Activated gamma-delta T cell treated with Interleukin-2 at 50 U/mL for 16 hours (primary cell): ENCODE measurements at places on chromosomes 2 and 18.
A peak's percentile ranks its signal among the peaks of the same experiment; 100 is the strongest.

DNA sequence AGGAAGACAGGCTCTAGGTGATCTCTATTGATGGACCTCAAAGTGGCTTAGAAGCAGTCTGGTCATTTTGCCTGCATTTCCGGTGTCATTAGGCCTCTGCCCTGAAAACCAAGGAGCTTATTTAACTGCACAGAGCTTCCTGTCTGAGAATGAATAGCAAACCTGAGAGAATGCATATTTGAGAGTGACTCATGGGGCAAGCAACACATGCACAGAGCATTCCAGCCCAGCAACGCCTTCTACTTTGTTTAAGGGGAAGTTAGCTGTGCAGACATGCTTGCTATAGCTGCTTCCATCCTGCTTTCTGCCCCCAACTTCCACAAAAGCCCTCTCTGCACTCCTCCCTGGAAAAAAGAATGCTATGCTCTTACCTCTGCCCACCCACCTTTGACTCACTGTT, 232.8 kb downstream of the GRB14 start:
- DNase-seq: no peak

DNA sequence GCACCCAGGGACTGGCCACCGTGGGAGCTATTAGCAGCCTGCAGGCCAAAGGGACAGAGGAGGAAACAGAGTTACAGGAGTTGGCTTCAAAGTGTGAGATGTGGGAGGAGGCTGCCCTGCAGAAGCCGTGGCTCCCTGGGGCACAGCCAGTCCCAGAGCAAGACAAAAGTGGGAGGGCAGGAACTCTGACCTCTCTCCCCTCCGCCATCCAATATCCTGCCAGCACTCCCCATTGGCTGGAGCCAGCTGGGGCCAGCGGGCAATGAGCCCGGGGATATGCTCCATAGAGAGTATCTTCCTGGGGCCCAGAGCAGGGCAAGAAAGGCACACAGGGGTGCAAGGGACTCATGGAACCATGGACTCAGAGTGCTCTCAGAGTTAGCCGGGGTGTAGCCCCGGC, 143.1 kb downstream of the INHBB start:
- no peak for DNase-seq

GRCh38 chr2:215410932-215411285, 25.0 kb downstream of the FN1 start:
- DNase-seq: no peak

DNA sequence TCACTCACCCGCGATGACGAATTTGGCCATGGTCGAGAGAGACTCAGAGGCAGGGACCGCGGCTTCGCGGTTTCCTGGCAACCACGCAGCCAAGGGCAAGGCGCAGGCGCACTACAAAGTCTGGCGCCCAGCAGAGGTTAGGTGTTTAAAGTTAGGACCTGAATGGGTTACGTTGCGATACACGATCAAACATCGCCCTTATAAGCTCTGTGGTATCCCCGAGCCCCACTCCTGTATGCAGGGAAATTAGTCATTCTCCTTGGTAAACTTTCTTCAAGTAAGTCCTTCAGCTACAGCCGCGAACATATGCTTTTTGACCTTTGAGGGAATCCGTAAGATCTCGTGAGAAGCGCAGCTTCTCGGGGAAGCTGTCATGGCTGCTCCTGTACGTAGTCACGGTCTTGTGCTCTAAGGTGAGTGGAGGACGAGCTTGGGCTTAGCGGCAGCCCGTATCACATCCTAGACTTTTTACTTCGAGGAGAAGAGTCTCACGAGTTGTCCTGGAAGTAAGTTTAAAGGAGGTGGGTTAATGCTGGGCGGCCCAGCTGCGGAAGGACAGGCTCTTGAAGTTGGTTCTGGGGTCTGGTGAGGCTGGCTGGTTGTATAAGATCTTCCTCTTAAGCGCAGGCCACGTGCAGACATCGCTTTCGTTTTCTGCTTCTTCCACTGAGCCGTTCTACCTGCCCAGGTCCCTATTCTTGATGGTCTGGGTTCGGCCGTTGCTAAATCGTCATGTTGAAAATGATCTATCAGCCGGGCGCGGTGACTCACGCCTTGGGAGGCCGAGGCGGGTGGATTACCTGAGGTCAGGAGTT, at the start of the genes FASTKD2 and MDH1B:
FASTKD2 (plus strand) TSS at position 365 of the 815 bp plus-strand sequence. CDS start 1,088 bp downstream, outside the sequence.
MDH1B (minus strand) TSS at position 87 of the 815 bp plus-strand sequence; CDS start at position 30, 57 bp downstream.
- DNase-seq: peak; percentile 76

GRCh38 chr2:58930537-58930936, 689.4 kb upstream of the FANCL start:
- DNase-seq: no peak

GRCh38 chr2:97734061-97735051, 21.0 kb downstream of the ZAP70 start:
- no peak for DNase-seq

- no peak for DNase-seq
These were observed 43.4 kb downstream of the EPB41L3 start for GRCh38 chr18:5500158-5500939.
